ENCODE measurements at places on chromosomes 4 and X. TPM values are rescaled to one million over a fixed set of nuclear protein-coding genes. Genes with fewer than 3 reads are reported as not detected.

The MAGEC2 gene
- not detected for total RNA-seq

The SRPX gene
- 6.2 TPM for total RNA-seq

The GATA1 gene
- total RNA-seq, result not detected

The SLC6A8 gene
- total RNA-seq, result 12.5 TPM

The SSX3 gene
- not detected for total RNA-seq

The CT45A3 gene
- total RNA-seq, result not detected

The UGT2B17 gene
- not detected for total RNA-seq

The AWAT2 gene
- not detected for total RNA-seq

The MAGED4 gene
- total RNA-seq, result 7.7 TPM

The PABPC1L2B gene
- not detected for total RNA-seq

The SMIM31 gene
- not detected for total RNA-seq

The TRMT10A gene
- total RNA-seq, result 4.4 TPM

The MPC1L gene
- not detected for total RNA-seq

The SLIT2 gene
- total RNA-seq, result 0.03 TPM

The HSD17B13 gene
- total RNA-seq, result 0.10 TPM
